ENCODE measurements at places on chromosomes 1 and 21. TPM values are rescaled to one million over a fixed set of nuclear protein-coding genes. Genes with fewer than 3 reads are reported as not detected.

GRCh38 chr1:182811975-182812722 is 22.6 kb downstream of the NPL start:
- no peak for DNase-seq

Gene PKLR
- 0.03 TPM for polyA plus RNA-seq

- DNase-seq: no peak
These were observed 6.5 kb upstream of the RGS16 start for GRCh38 chr1:182610606-182611194.

Gene FNBP1L
- 21.5 TPM for polyA plus RNA-seq

- no peak for DNase-seq
These were observed 174.5 kb upstream of the PLXNA2 start for GRCh38 chr1:208418667-208419066.

GRCh38 chr1:108064255-108064654 is 99.3 kb upstream of the VAV3 start:
- DNase-seq: no peak

Gene PAQR6
- polyA plus RNA-seq: 2.4 TPM

Gene BMP8B
- 0.07 TPM for polyA plus RNA-seq

DNA sequence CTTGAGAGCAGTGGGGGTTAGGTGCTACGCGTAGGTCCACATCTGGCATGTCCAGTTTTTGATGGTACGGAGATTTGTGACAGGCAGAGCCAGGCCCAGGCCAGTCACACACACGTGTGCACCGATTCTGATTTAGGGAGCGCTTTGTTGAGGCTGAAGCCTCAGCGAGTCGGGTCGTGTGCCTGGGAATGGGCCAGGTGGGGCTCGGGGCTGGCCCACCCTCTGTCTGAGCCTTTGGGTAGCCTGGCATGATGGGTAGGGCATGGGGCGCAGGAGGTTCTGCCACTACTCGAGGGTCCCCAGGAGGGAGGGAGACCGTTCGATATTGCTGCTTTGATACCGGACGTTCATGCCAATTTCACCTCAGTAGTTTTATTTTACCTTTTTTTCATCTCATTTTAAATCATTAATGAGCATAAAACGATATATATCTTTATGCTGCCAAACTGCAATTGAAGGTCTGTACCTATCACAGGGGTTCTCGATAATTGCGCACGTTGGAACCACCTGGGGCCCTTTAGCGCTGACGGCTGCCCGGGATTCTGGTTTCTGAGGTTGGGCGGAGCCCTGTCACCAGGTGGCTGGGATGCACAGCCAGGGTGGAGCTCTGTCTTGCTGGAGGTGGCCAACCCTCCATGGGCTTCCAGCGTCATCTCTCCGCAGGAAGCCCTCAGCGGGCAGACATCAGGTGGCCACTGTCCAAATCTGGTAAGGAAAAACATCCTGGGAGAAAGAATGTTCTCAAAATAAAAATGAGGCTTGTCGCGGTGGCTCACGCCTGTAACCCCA is 71.9 kb downstream of the SCCPDH start:
- no peak for DNase-seq

- DNase-seq: no peak
These were observed 19.4 kb downstream of the SOAT1 start for GRCh38 chr1:179313004-179313403.

DNA sequence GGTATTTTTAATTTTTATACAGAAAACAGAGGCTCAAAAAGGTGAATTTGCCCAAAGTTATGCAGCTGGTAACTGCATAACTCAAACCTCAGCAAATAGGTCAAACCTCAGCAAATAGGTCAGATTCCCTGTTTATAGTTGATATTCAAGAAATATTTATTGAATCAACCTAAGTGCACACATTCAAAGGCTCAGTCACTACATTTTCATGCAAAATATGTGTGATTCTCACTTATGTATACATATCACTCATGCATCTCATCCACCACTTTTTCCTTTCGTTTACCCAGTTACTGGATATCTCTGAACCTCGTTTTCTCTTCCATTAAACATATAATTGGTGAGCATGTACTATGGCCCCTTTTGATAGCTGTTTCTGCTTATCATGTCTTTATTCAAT is 158.3 kb upstream of the C1orf21 start:
- no peak for DNase-seq

Gene CYP4A22
- polyA plus RNA-seq: not detected

DNA sequence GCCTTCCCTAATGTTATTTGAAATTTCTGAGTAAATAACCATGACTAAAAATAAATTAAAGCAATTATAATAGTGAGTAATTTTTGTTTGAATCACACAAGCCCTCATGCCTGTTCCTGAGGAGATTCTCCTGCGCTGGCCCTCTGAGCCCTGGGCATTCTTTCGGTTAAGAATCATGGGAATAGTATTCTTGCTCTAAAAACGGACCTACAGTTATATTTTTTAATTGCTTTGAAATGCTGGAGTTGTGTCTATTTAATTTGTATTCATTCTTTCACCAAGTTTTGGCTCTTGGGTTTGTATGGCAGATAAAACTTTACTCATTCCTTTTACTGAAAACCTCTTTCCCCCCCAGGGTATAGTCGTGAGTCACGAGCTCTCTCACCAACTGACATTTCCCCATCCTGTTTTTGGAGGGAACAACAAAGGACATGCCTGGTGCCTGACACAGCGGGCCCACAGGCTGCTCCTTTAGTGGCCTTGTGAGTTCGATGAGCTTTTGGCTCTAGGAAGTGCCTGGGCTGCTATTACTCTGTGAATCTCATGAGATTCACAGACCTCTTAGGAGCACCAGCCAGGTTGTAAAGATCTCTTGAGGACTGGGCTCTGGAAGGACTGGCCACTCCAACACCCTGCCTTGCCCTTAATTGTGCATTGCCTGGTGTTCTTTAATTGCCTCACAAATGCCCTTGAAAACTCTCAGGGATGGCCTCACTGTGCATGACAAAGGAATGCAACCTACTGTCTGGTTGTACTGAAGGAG is 58.6 kb downstream of the DDR2 start:
- DNase-seq: no peak
